ENCODE measurements at places on chromosomes 12 and 14. TPM values are rescaled to one million over a fixed set of nuclear protein-coding genes. Genes with fewer than 3 reads are reported as not detected.

NKX2-8 gene
- polyA plus RNA-seq, result not detected

GRCh38 chr14:89674936-89675335 lies 257.9 kb upstream of the FOXN3 start:
- no peak for DNase-seq

GNB3 gene
- not detected for polyA plus RNA-seq

LRRK2 gene
- 0.18 TPM for polyA plus RNA-seq

DNA sequence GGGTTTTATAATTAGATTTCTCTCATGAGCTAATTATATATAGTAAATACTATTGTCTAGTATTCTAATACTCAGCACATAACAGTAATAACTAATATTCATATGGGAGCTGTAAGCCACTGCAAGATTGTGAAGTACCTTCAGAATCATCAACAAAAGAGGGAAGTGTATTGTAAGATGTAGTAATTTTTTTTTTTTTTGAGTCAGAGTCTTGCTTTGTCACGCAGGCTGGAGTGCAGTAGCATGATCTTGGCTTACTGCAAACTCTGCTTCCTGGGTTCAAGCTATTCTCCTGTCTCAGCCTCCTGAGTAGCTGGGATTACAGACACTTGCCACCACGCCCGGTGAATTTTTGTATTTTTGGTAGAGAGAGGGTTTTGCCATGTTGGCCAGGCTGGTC lies 3.1 kb downstream of the GPR33 start:
- no peak for DNase-seq

GRCh38 chr14:98910061-98910460 lies 361.9 kb downstream of the BCL11B start:
- no peak for DNase-seq

DNA sequence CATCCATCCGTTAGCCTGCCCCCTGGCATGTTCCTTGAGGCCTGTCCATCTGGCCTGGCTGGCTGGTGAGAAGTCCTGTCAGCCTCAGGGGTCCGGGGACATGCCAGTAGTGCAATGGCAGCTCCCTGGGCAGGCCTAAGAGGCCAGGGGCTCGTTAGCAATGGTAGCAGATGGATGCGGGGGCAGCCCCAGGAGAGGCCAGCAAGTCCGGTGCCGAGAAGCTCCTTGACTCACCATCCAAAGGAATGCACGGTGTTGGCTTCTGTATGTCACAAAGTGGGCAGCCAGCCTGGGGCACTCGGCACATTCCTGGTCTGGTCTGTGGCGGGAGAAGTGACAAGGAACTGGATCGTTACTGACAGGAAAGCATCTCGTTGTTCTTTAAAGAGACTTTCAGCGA lies 319.9 kb downstream of the CACNA1C start:
- no peak for DNase-seq

- no peak for DNase-seq
Observed at GRCh38 chr12:80118565-80119324, 19.4 kb downstream of the OTOGL start.

DNA sequence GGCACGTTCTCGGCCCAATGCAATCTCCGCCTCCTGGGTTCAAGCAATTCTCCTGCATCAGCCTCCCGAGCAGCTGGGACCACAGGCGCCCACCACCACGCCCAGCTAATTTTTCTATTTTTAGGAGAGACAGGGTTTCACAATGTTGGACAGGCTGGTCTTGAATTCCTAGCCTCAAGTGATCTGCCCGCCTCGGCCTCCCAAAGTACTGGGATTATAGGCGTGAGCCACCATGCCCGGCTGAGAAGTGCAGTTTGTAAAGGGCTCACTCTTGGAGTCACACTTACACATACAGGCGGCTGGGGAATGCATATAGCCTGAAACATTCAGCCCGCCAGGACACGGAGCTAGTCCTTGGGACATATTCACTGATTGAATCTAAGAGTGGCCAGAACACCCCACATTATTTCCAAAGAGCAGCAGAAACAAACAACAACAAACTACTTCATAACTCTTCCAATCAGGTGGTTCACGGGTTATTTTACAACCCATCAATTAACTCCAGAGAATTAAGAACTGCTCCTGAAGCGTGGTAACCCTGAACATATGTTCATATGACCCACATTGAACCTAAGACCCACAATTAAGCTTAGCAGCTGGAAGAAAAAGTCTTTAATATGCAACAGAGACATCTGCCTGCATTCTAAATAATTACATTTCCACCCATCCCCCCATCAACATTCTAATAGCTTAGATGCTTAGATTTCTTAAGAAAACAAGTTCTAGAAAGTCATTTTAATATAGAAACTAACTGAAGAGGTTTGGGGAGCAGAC lies 49.2 kb downstream of the SSH1 start:
- no peak for DNase-seq

CEP290 gene
- 2.9 TPM for polyA plus RNA-seq

HPD gene
- not detected for polyA plus RNA-seq

DNA sequence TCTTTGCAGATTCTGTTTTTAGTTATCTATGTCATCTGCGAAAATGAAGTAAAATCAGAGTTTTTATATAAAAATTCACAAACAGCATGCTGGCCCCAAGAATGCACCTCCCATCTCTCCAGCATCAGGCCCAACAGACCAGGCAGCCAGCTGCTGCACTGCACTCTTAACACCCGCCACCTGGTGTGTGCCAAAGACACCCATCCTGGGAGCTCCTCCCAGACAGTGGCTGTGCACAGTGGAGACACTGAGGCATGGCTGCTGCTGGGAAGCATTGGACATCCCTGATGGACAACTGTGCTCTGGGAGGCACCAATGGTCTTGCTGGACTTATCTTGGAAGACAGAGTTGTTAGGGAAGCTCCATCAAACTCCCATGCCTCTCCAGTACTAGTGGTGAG lies 817.2 kb downstream of the TMEM121 start:
- DNase-seq, result no peak

PPP1R1A gene
- not detected for polyA plus RNA-seq

RTN1 gene
- polyA plus RNA-seq, result 0.90 TPM

- DNase-seq, result no peak
Observed at GRCh38 chr12:8956073-8956472, 6.6 kb upstream of the M6PR start.

PLBD1 gene
- 7.0 TPM for polyA plus RNA-seq

- DNase-seq, result no peak
Observed at GRCh38 chr12:80016684-80017083, 81.8 kb upstream of the PPP1R12A start.

GRCh38 chr14:102096569-102097188 lies 9.8 kb upstream of the HSP90AA1 start:
- DNase-seq, result peak; percentile 56

Data from immature natural killer cell (primary cell).